ENCODE measurements at places on chromosomes 16 and 17.

GRCh38 chr17:77449373-77449907, 308.7 kb downstream of the SEC14L1 start:
- no peak for DNase-seq
- no peak overlapping the region for H3K4me3 ChIP-seq
- H3K27me3 ChIP-seq = no peaks in the 10 kb centered on the region
- no peaks in the 10 kb centered on the region for H3K36me3 ChIP-seq

- H3K4me1 ChIP-seq = peaks cover 4% of the 10 kb centered on the region
- H3K27me3 ChIP-seq = no peaks in the 10 kb centered on the region
- no peaks in the 10 kb centered on the region for H3K36me3 ChIP-seq
- no peak overlapping the region for H3K4me3 ChIP-seq
- H3K27ac ChIP-seq = no peak overlapping the region
Observed at GRCh38 chr16:750485-750884, 9.7 kb upstream of the CIAO3 start.

DNA sequence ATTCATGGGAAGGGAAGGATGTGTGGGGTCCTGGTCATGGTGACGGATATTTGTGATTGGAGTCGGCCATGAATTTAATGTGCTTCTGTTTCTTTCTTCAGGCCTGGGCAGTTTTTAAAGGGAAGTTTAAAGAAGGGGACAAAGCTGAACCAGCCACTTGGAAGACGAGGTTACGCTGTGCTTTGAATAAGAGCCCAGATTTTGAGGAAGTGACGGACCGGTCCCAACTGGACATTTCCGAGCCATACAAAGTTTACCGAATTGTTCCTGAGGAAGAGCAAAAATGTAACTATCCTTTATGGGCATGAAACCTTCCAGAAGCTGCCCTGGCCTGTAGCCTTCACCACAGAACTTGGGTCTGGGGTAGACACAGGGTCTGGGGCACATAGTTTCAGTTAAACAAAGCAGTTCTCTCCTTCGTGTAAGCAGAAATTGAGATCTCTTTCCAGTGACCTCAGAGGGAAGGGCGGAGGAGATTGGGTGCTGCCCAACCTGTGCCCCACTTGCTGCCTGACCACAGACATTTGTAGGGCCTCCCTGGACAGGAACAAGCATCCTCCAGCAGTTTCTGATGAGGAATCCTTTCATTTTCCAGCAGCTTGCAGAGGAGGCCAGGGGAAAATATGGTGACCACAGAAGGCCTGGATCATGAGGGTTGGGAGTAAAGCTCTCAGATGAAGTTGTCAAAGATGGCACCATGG, 10.1 kb downstream of the IRF8 start:
- H3K27me3 ChIP-seq = no peaks in the 10 kb centered on the region
- peaks cover 32% of the 10 kb centered on the region for H3K4me1 ChIP-seq
- H3K36me3 ChIP-seq = no peaks in the 10 kb centered on the region
- H3K27ac ChIP-seq = peak overlapping the region; percentile 71

- H3K27ac ChIP-seq = no peak overlapping the region
- H3K4me3 ChIP-seq = no peak overlapping the region
- peaks cover 8% of the 10 kb centered on the region for H3K4me1 ChIP-seq
- no peaks in the 10 kb centered on the region for H3K27me3 ChIP-seq
Observed at GRCh38 chr16:66224626-66225025, 141.9 kb upstream of the CDH5 start.

GRCh38 chr16:84841787-84842300, 22.1 kb downstream of the CRISPLD2 start:
- no peaks in the 10 kb centered on the region for H3K4me1 ChIP-seq
- no peak for DNase-seq
- H3K27ac ChIP-seq = peak overlapping the region; percentile 63
- peak overlapping the region; percentile 27 for H3K4me3 ChIP-seq
- H3K27me3 ChIP-seq = no peaks in the 10 kb centered on the region

GRCh38 chr17:77694391-77695363, 263.8 kb upstream of the TNRC6C start:
- H3K27me3 ChIP-seq = peaks cover 8% of the 10 kb centered on the region
- H3K4me1 ChIP-seq = peaks cover 14% of the 10 kb centered on the region
- H3K36me3 ChIP-seq = no peaks in the 10 kb centered on the region
- no peak overlapping the region for H3K27ac ChIP-seq
- no peak for DNase-seq
- H3K4me3 ChIP-seq = no peak overlapping the region

- no peaks in the 10 kb centered on the region for H3K27me3 ChIP-seq
- peak overlapping the region; percentile 54 for H3K4me3 ChIP-seq
- DNase-seq = no peak
- peak overlapping the region; percentile 65 for H3K27ac ChIP-seq
Observed at GRCh38 chr17:45225051-45225700, 3.5 kb downstream of the FMNL1 start.

GRCh38 chr17:58476812-58477211, 11.4 kb downstream of the HSF5 start:
- peak; percentile 65 for DNase-seq
- H3K4me1 ChIP-seq = no peaks in the 10 kb centered on the region
- no peaks in the 10 kb centered on the region for H3K27me3 ChIP-seq
- H3K27ac ChIP-seq = no peak overlapping the region
- H3K4me3 ChIP-seq = no peak overlapping the region

DNA sequence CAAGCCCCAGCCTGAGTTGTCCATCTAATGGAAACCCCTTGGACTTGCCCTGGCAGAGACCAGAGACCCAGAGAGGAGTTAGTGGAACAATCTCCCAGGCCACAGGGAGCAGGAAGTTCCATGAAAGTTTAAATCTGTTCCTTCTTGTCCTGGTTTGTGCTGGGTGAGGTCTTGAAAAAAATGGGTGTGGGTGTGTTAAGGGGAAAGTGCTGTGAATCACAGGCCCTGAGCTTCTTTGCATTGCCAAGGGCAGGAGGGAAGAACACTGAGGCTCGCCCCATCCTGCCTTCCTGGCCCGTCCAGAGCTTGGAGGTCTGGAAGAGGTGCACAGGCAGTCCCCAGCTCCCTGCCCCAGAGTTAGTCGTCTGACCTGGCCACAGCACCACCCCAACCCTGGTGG, 2.3 kb downstream of the ADORA2B start:
- H3K27ac ChIP-seq = no peak overlapping the region
- peaks cover 39% of the 10 kb centered on the region for H3K4me1 ChIP-seq
- H3K4me3 ChIP-seq = no peak overlapping the region
- DNase-seq = peak; percentile 39
- no peaks in the 10 kb centered on the region for H3K27me3 ChIP-seq
- H3K36me3 ChIP-seq = no peaks in the 10 kb centered on the region

GRCh38 chr16:30774367-30775130, 12.4 kb downstream of the RNF40 start:
- H3K4me3 ChIP-seq = peak overlapping the region; percentile 61
- H3K36me3 ChIP-seq = peaks cover 25% of the 10 kb centered on the region
- H3K4me1 ChIP-seq = peaks cover 16% of the 10 kb centered on the region
- peak overlapping the region; percentile 79 for H3K27ac ChIP-seq

- peak overlapping the region; percentile 88 for H3K27ac ChIP-seq
- H3K36me3 ChIP-seq = no peaks in the 10 kb centered on the region
- H3K4me1 ChIP-seq = peaks cover 48% of the 10 kb centered on the region
Observed at GRCh38 chr17:42275527-42276358, 448 bp downstream of the STAT5B start.

DNA sequence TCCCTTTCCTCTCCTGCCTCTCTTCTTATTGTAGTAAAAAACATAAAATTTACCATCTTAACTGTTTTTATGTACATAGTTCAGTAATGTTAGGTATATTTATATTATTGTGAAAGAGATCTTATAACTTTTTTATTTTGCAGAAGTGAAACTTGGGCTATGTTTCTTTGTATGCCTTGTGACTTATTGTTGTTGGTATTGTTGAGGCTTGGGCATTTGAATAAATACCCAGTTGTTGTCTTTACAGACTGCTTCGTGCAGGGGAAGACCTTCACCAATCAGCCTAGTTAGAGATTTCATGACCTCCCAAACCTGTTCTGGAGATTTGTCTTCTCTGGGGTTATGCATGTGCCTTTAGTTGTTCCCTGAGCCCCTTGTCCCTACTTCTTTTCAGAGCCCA, 31.9 kb downstream of the REXO5 start:
- H3K36me3 ChIP-seq = no peaks in the 10 kb centered on the region
- DNase-seq = no peak
- no peak overlapping the region for H3K4me3 ChIP-seq
- no peaks in the 10 kb centered on the region for H3K27me3 ChIP-seq
- no peaks in the 10 kb centered on the region for H3K4me1 ChIP-seq

GRCh38 chr16:31476303-31477219, 4.6 kb downstream of the TGFB1I1 start:
- peak; percentile 96 for DNase-seq
- peaks cover 50% of the 10 kb centered on the region for H3K36me3 ChIP-seq
- peak overlapping the region; percentile 56 for H3K4me3 ChIP-seq

DNA sequence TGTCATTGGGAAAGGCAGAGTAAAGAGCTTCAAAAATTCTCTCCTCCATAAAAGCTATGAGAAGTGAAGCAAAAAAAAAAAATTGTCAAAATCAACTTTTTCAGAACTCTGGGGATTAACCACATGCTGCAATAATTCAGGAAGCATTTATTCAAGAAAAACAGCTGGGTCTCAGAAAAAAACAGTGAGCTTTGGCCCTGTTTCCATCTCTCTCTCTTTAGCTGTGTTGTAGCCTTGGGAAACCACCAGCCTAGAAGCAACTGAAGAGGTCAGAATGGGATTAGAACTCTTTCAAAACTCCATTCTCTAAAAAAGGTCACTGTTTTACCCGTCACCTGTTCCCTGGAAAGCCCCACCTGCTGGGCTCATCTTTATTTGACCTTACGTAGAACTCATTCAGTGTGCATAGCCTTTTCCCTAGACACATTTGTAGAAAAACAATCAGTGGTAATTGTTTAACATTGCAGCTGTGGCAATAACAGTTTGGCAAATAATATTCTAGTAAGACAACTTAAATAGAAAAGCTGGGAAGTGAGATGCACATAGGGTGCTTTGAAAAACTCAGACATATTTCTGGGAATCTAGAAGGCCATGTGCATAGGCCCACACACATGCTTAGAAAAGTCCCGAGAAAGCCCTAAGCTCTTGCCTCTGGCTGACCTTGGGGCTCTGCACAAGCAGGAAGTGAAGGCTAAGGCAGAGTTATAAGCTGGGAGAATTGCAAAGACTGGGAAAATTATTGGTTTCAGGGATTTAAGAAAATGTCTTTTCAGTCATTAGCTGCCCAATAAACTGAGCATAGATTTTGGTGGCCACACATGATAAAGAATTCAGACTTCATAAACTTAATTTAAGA, 18.0 kb downstream of the SLC5A11 start:
- no peaks in the 10 kb centered on the region for H3K36me3 ChIP-seq
- H3K4me3 ChIP-seq = no peak overlapping the region
- no peaks in the 10 kb centered on the region for H3K27me3 ChIP-seq
- no peaks in the 10 kb centered on the region for H3K4me1 ChIP-seq
- DNase-seq = no peak

DNA sequence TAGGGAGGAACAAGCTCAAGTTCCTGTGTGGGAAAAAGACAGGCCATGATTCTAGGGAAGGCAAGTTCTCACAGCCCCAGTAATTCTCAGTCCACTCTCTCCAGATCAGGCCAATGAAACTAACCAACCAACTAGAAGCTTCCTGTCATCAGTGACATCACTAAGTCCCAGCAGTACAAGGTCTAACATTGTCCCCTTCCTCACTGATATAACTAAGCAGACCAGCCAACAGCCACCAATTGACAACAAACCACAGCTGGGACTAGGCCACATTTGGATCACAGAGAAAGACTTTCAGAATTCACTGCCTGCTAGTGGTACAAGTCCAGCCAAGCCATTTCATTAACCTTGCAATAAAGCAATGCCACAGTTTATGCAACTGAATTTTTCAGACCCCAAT, 94.0 kb downstream of the CACNG1 start:
- H3K27ac ChIP-seq = no peak overlapping the region
- H3K4me1 ChIP-seq = no peaks in the 10 kb centered on the region
- H3K27me3 ChIP-seq = no peaks in the 10 kb centered on the region
- H3K36me3 ChIP-seq = peaks cover 46% of the 10 kb centered on the region
- no peak for DNase-seq

DNA sequence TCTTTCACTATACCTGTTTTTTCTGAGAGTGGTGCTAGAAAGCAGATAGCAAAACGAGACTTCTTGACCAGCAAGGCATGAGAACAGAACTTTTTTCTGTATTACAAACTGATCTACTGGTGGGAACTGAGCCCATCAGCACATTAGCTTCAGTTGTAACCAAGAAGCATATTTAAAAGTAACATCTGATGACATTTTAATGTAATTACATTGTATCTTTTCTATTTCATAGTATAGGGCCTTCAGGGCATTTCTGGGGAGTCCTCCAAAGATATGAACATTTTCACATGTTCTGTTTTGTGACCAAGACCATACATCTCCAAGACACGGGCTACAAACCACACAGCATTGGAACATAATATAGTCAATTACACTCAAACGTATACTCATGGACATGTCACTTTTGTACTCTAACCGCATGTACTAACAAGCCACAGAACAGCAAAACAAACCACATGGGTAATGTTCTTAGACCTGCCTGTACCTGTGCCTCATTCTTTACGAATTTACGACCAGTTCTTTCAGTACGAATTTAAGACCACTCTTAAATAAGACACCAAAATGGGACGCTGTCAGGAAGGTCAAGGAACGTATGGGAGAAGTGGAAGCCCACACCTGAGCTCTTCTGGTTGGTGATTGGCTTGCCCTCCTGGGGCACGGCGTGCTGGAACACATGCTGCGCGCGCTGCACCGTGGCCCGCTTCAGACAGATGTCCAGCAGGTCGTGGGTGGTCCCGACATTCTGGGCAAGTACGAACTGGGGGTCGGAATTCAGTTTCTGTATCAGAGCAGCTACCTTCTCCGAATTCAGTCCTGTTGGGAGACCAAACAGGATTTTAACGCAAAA, 825 bp downstream of the BLMH start:
- no peaks in the 10 kb centered on the region for H3K27me3 ChIP-seq
- peaks cover 7% of the 10 kb centered on the region for H3K4me1 ChIP-seq
- H3K27ac ChIP-seq = peak overlapping the region; percentile 72
- H3K4me3 ChIP-seq = peak overlapping the region; percentile 99
- peak; percentile 89 for DNase-seq
- H3K36me3 ChIP-seq = no peaks in the 10 kb centered on the region

DNA sequence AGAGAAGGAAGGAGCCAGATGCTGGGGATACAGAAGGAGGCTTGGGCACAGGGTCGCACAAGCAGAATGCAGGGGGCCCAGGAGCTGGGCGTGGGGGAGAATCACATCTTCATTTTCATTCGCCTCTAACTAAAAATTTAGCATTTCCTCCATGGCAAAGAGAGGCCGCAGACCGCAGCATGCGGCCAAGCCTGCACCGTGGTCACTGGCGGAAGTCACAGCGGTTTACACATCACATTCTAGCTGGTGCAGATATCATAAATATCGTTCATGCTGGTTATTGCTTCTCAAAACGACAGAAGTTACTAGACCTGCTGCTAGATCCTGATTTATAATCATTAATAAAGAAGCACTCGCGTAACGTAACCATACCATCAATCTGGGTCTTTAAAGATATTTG, 162.0 kb downstream of the NTN1 start:
- H3K4me3 ChIP-seq = no peak overlapping the region
- no peaks in the 10 kb centered on the region for H3K4me1 ChIP-seq
- H3K36me3 ChIP-seq = no peaks in the 10 kb centered on the region
- no peak for DNase-seq
- no peaks in the 10 kb centered on the region for H3K27me3 ChIP-seq
- no peak overlapping the region for H3K27ac ChIP-seq

All from upper lobe of left lung (tissue), 6 donors.